ENCODE measurements at places on chromosomes 3 and 15.
A peak's percentile ranks its signal among the peaks of the same experiment; 100 is the strongest.

GRCh38 chr15:68371160-68371559, 60.8 kb downstream of the ITGA11 start:
- no peak for DNase-seq

DNA sequence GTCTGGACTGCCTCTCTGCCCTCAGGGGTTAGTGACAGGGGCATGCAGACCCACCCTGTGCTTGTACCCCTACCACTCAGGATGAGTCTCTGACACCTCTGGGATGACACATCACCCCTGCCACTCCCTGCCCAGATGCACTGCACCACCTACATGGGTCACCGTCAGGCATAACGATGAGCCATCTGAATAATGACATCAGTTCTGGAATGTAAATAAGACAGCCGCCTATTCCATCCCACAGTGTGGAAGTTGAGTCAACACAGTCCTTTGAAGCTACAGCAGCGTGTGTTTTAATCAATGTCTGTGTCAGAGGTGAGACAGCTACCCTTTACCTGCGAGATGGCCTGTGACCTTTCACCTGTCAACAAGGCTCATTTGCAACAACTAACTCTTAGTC, 268.7 kb upstream of the ARRDC4 start:
- DNase-seq: no peak

DNA sequence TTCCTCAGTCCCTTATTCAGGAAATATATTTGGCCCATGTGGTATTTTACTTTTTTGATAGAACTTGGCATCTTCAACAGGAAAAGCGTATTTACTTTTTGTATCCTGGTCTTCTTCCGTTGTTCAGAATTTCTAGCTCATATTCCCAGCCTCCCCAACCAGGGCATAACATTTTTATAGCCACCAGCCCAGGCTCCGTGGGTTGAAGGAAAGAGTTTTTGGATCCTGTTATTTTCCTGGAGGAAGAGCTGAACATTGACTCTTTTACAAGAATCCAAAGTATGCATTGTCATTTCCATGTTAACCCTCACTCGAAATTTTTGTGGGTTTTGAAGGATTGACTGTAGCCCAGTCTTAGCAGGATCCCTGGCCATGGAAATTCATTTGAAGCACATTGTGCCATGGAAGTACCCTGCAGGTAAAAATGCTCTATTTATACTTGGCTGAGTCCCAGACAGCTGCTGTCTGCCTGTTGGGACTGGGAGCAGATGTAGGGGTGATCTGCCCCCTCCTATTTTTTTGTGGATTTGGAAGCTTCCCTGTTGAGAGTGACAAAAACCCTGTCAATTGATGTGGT, 98.8 kb downstream of the AKAP13 start:
- DNase-seq: no peak

GRCh38 chr3:182323126-182323700, 470.1 kb upstream of the ATP11B start:
- no peak for DNase-seq

- no peak for DNase-seq
Measured at GRCh38 chr3:8888301-8888915, 74.9 kb downstream of the RAD18 start.

GRCh38 chr15:91192690-91193377, 92.8 kb downstream of the SV2B start:
- peak; percentile 18 for DNase-seq

DNA sequence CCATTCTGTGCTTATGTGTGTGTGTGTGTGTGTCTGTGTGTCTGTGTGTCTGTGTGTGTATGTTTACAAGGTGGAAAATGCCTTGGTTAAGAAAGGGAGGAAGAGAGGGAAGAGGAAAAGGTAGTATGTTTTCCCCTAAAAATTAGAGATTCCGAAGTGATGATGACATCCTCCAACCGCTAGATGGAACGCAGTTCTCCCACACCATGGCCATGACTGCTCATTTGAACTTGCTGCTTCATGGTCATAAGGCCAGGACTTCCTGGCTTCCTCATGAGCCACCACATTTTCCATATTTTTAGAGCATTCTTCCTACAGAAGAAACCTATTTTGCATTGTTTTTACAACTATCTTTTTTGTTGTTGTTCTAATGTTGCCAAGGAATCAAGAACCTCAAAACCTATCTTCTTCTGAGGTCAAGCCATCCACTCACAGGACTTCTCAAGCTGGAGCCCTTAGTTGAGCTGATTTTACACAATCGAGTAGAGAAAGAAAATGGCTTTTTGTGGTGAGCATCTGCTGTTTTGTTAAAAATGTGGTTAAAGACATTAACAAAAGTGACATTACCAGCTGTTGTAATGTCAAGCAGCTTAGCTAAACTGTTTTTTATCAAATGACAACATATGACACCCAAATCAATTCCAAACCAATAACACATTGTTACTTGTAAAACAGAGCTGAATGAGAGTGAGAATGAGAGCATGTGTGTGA, 1091.0 kb downstream of the FHIT start:
- DNase-seq: no peak

- no peak for DNase-seq
Measured at GRCh38 chr3:128149650-128150049, 3.6 kb upstream of the EEFSEC start.

GRCh38 chr15:72229947-72230196, 1.1 kb downstream of the PKM start:
- DNase-seq: no peak

DNA sequence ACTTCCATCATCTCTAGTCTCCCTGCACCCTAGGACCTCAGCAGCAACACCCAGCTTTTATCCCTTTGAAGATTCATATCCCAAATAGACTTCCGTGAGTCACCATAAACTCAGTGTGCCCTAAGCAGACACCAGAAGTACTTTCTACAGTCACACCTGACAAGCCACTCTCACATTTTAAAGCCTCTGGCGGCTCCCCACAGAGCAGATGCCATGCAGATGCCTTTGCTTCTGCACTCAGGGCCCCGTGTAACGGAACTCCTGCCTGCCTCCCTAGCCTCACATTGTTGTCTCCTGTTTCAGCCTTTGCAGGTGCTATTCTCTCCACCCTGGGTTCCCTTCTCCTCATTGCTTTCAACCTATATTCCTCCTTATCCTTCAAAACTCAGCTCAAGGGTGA, 155.5 kb upstream of the SLC24A5 start:
- DNase-seq: no peak

GRCh38 chr3:13217736-13218540, 144.7 kb upstream of the IQSEC1 start:
- DNase-seq: peak; percentile 22

DNA sequence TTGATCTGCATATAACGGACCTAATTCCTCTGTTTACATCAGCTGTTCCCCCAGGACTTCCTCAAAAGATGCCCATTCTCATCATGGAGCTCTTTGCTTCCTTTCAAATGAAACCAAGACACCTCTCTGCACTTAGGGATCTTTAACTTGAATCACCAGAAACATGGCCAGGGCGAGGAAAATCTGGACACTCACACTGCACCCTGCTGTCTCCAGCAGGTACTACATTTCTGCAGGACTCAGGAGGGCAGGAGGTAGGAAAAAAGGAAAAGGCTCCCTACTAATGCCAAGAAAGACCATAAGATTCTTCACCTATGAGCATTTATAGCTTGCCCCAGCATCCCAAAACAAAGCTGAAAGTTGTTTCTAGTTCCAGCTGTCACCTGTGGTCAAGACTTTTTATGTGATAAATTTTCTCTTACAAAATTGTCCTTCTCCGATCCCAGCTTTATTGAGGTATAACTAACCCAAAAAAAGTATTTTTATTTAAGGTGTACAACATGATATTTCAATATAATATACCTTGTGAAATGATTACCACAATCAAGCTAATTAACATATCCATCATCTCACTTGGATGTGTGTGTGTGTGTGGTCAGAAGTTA, 87.3 kb upstream of the C15orf61 start:
- DNase-seq: no peak

- no peak for DNase-seq
Measured at GRCh38 chr3:143565951-143566350, 282.3 kb downstream of the SLC9A9 start.
